Activated naive CD4-positive, alpha-beta T cell treated with Interleukin-2 at 50 U/mL for 16 hours (primary cell): ENCODE measurements at places on chromosomes 12 and 14.

DNA sequence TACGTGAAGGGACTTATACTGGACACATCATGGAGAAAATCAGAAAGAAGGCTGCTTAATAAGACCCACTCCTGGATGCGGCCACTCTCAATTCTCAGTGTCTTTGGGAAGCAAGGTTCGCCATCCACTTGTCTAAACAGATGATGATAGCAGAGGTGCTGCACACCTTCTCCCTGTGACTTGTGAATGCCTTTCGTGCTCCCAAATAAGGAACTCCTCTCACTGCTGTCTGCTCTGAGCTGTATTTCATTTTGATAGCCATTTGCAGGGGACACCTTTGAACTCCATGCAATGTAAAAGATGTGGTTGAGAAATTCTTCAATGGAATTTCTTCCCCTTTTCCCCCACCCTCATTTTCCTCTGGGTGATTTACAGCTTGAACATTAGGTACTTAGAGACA is 11.6 kb downstream of the RMST start:
- no peak for DNase-seq

GRCh38 chr14:39265033-39265432 is 31.3 kb downstream of the MIA2 start:
- no peak for DNase-seq

GRCh38 chr12:120599672-120600552 is 18.7 kb upstream of the POP5 start:
- no peak for DNase-seq

DNA sequence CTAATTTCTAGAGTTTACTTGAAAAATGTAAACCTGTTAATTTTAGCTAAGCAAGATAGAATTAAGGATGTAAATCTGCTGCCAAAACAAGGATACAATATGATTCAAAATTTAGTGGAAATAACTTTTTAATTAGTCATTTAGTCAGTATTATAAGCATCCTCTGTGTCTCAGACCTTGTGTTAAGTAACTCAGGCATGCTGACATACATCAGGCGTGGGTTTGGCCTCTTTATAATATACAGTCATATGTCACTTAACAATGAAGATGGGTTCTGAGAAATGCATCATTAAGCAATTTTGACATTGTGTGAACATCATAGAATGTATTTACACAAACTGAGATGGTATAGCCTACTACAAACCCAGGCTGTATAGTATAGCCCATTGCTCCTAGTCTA is 386.9 kb downstream of the ZFP36L1 start:
- peak; percentile 11 for DNase-seq
